SK-N-MC (cell line): ENCODE measurements at places on chromosomes 2 and 18.

GRCh38 chr2:183089192-183089851, 10.8 kb downstream of the DUSP19 start:
- no peak for DNase-seq

GRCh38 chr18:75753753-75754152, 326.2 kb upstream of the SMIM21 start:
- no peak for DNase-seq

DNA sequence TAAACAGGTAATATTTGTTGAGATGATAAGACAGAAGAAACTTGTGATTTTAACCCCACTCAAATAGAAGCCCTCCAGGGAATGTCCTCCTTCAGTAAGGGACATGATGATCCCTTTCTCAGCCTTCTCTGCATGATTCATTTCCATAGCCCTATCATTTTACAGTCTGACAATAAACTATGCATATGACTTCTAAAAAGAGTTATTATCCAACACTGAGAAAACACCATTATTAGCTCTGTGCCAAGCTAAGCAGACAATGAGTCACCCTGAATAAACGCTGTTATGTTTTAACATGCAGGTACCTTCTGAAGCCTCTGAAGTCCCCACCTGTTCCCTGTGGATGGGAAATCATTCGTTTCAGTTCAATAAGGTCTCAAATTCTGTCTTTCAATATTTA, 54.7 kb downstream of the DTNB start:
- DNase-seq = no peak

DNA sequence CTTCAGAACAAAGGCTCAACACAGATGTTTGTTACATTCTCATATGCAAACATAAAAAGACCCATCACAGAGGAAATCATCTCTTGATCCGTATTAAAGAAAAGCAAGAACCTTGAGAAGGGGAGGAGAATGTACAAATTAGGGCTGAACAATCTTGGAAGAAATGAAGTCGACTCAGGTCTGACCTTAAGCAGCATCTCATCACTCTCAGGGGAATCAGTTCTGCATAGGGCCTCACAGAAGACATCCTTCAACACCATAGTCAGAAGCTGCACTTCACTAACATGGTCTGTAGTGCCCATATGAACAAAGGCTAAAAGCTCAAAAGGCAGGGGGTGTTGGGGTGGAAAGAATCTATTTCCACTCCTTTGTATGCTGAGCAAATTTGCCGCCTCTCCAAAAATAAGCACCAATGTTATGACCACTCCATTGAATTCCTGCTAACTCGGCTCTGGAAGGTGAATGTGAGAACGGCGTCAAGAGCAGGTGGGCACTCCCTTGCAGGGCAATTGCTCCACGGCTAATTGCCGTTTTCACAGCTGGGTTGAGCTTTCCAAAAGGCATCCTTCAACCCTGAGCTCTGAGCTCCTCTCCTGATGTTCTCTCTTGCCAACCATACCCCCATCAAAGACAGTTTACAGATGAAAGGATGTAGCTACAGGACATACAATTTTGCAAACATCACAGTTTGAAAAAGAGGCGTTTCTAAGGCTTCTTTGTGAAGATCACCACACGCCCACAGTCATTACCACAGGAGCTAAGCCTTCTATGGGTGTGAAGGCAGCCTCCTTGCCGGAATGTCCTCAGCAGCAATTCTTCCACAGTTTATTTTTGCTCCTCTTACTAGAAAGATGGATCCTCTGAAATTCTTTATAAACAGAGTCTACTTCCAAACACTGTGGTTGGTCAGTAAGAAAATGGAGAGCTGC, 10.0 kb downstream of the KLF7 start:
- DNase-seq = no peak

DNA sequence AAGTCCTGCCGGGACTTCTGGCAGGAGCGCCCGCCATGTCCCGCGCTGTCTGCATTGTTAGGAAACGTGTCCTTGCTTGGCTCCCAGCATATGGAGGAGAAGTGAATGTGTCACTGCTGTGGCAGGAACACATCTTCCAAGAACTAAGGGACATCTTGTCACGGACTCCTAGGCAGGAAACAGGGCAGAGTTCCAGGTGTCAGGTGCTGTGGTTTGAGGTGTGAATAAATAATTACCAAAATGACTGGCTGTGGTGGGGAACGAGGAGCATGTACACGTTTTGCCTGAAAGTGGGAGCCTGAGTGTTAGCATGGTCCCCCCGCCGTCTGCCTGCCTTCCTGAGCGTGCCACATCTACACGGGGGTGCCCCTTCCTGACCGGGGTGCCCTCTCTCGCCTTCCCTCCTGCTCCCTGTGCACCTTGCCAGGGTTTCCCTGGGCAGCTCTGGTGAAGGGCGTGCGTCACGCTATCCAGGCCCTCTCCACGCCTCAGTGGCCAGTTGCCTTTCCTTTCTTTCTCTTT, 237.5 kb downstream of the LDLRAD4 start:
- DNase-seq = no peak

- DNase-seq = no peak
Observed at GRCh38 chr2:238704471-238705225, 143.2 kb upstream of the TWIST2 start.

DNA sequence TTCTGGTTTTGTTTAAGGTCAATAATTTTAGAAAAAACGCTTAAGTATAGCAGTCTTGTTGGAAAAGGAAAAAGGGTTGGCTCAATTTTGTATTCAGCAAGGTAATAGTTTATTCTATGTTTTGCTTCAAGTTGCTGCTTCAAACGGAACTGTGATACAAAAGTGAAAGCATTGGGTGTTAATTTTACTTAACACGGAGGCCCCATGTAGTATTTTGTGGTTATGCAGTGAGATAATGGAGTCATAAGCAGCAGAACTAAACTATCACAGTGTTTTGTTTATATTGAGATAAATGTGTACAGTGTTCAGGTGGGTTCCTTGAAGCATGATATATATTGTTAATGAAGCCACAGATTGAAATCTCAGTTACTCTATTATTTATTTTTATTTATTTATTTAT, 67.0 kb upstream of the LYPD6B start:
- DNase-seq = no peak

DNA sequence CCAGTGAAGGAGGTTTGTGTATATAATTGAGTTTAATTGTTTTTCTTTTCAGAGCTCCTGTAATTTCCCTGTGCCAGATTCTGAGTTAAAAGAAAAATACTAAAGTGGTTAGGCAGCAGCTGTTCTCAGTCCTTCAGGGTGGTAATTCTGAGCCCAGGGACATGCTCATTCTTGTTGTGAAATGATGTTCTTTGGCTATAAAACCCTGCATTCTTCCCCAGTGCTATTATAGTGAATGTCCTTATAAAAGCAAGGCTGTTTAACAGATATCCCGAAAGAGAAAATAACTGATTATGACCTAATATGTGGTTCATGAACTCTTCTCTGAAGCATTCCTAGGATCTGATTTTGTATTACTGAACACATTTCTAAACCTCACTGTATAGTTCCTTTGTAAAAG, 34.0 kb downstream of the ADAM23 start:
- DNase-seq = no peak

GRCh38 chr2:202099515-202099914, 26.5 kb downstream of the KIAA2012 start:
- DNase-seq = no peak

- DNase-seq = peak; percentile 88
Observed at GRCh38 chr2:235594041-235594440, 100.2 kb downstream of the AGAP1 start.

DNA sequence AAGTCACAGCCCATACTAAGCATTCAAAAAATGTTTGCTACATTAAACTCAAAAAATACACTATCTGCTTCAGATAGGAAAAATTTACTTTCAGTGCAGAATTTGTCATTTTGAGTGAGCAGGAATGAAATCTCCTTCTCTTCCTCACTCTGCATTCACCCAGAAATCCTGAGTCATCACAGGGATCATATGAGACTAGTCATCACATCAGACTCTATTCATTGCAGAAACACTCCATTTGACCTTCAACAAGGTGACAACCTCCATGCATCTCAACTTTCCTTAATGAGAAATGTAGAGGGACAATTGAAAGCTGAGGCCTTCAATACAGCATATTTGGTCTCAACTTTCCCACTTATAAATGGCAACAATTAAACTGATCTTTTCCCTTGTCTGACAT, 130.4 kb upstream of the CYP26B1 start:
- DNase-seq = no peak

- DNase-seq = no peak
Observed at GRCh38 chr2:86107031-86107430, 996 bp downstream of the PTCD3 start.

GRCh38 chr2:202122980-202123720, 50.1 kb downstream of the KIAA2012 start:
- DNase-seq = no peak

- no peak for DNase-seq
Observed at GRCh38 chr2:176166272-176166671, 9.2 kb downstream of the HOXD3 start.

GRCh38 chr2:62525549-62526269, 19.7 kb upstream of the TMEM17 start:
- no peak for DNase-seq

GRCh38 chr18:48326901-48327675, 82.1 kb downstream of the ZBTB7C start:
- DNase-seq = no peak

- DNase-seq = no peak
Observed at GRCh38 chr18:77207540-77207939, 42.1 kb upstream of the GALR1 start.

DNA sequence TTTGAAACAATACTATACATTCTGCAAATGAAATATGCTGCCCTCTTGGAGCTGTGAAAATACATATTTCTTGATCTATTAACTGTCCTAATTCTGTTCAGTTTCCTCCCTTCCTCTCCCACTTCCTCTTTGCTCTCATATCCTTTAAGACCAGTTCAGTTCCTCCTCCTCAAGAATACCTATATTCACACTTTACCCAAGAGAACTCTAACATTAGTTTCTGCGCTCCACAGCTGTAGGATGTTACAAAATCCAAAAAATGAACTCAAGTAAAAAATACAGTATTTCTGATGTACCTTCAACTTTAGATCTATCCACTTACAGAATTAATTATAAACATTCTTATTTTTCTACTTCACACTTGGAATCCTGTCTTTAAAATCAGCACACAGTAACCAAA, 5.4 kb downstream of the ITSN2 start:
- no peak for DNase-seq

GRCh38 chr18:24023185-24023814, 8.7 kb downstream of the TTC39C start:
- no peak for DNase-seq

- DNase-seq = no peak
Observed at GRCh38 chr18:70781860-70782453, 493.1 kb downstream of the SOCS6 start.

- DNase-seq = peak; percentile 94
Observed at GRCh38 chr2:37566517-37566981, 104.9 kb downstream of the CDC42EP3 start.

DNA sequence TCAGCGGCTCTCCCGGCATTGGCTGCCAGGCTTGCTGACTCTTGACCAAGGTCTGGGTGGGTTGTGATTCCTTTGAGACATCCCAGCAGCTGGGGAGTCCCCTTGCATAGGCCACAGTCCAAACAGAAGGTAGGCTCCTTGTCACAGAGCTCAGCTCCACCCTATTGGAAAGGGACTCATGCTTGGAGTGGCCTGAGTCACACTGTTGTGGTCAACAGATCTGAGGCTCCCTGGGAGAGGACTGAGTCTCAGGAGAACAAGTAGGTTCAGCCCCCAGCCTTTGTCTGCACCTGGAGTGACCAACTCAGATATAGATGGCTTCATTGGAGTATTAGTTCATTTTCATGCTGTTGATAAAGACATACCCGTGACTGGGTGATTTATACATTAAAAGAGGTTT, 32.1 kb upstream of the SH3BP4 start:
- no peak for DNase-seq

DNA sequence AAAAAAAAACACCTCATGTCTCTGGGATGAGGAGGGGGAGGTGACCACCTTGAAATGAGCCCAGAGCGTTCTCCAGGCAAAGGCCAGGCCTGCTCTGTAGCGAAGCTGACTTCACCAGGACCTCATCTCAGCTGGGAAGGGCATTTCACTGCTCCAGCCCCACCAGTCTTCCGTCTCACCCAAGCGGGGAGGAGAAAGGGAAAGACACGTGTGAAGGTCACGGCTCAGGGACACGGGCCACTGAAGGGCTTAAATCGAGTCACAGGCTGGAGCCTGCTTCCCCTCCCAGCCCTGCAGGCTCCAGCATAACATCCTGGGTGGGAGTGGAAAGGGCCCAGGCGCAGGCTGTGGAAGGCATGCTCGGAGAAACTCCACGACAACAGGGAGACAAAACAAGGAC, 18.1 kb downstream of the THAP4 start:
- DNase-seq = no peak

DNA sequence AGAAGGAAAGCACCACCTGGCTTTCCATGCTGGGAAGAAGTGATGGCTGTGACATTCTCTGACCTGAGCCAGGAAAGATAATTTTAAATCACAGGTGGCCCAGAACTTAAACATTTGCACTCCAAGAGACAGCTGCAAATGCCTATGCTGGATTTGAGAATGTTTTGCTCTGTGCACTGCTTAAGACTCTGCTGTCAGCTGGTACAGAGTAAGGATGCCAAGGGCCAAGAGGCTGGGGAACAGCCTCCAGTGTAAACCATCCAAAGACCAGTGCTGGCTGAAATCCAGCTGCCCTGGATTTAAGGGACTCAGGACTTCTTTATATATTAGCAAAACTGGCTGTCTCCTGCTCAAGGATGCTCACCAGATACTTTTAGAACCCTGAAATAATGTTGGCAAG, 3.9 kb downstream of the HOXD8 start:
- DNase-seq = no peak

DNA sequence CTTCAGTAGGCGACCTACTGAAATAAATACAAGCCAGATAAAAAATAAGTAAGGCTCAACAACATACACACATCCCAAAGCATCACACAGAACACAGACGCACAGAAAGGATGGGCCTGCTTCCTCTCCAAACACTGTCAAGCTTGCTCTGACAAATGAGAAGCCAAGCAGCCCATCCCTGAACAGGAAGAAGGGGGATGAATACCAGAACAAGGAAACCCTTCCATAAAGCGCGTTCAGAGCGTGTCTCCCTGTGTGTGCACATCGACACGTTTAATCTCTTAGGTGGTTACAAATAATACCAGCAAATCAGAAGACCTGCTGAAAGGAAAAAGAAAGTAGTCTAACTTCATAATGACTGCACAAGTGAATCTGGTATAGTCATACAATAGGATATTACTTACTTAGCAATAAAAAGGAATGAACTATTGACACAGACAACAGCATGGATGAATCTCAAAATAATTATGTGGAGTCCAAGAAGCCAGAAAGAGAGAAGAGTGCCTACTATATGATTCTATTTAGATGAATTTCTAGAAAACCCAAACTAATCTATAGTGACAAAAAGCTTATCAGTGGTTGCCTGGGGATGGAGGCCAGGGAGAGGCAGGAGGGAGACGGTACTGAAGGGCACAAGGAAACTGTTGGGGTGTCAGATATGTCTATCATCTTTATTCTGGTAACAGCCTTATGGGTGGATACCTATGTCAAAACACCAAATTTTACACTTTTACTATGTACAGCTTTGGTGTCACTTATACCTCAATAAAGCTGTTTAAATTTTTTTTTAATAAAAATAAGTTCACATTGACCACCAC, 26.8 kb downstream of the MBOAT2 start:
- DNase-seq = no peak

GRCh38 chr18:11163665-11164064, 14.3 kb upstream of the PIEZO2 start:
- no peak for DNase-seq
